ENCODE measurements at places on chromosomes 3 and 15. TPM values are rescaled to one million over a fixed set of nuclear protein-coding genes. Genes with fewer than 3 reads are reported as not detected.

Gene VILL
- not detected for total RNA-seq

- no peak for DNase-seq
Measured at GRCh38 chr15:43294091-43294706, 27.5 kb upstream of the TGM5 start.

DNA sequence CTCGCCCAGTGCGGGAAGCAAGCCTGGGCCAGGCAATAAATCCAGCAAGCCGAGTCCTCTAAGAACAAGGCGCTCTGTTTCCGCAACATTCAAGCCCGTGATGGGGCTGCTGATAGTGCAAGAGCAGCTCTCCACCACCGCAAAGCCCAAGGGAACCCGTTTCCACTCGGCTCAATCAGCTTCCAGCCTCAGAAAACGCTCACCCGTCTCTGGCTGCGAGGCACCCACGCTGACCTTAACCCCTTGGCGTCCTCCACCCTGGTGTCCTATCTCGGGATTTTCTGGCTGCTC is 17.8 kb downstream of the SPATA12 start:
- peak; percentile 60 for DNase-seq

GRCh38 chr3:48451270-48451669 is 4.7 kb downstream of the ATRIP start:
- no peak for DNase-seq

- DNase-seq: peak; percentile 98
Measured at GRCh38 chr3:196778755-196779154, 39.1 kb downstream of the PAK2 start.

DNA sequence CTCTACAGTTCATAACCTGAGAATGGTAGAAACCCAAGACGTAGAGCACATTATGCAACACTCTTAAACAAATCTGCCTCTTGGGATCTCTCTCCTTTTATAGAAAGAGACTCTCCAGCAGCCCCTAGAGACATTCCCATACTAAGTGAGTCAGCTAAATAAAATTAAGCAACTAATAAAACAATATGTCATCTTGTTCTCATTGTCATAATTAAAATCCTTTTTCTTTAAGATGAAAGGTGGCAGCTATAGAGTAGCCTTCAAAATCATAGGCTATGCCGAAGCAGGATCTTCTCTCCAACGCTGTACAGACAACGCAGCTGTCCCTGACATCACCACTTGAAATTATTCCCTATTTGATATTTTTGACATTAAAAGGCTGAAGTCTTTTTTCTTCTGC is 790.0 kb downstream of the FHIT start:
- DNase-seq: no peak

Gene TM4SF4
- not detected for total RNA-seq

DNA sequence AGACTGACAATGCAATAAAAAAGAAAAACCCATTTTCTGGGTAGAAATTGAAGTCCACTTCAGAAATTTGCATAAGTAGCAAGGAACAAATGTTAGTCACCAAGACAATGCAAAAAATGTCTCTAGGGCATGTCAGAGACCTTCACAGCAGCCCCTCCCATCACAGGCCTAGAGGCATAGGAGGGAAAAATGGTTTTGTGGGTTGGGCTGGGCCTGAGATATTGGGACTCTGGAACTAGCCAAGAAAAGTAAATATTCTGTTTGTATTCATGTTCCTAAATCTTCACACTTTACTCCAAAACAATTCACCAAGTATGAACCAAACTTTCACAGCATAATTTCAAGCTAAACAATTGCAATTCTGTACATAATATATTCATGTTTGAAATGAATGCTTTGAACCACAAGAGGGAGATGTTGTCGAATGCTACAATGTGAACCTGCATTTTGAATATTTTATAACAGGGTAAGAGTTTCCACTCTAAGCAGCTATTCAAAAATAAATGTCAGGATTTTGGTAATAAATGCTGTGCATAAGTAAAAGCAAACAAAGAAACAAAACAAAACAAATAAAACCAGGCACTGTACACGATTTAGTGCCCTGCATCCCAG is 429.2 kb downstream of the OTOL1 start:
- no peak for DNase-seq

Gene CFAP92
- not detected for total RNA-seq

DNA sequence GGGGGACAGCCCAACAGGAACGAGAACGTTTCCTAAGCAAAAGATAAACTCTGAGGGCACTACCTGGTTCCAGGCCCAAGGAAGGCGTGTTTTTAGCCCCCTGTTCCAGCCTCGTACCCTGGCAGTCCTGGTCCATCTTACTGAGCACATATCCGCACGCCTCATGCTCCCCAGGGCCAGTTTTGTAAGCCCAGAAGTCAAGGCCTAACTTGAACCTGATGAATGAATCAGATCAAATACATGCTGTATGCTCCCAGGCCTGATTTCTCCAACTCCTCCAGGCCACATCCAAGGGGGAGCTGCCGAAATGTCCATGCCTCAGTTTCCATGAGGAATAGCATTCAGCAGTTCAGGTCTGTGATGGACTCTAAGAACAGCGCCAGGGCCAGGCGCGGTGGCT is 14.3 kb upstream of the DOCK3 start:
- DNase-seq: no peak

DNA sequence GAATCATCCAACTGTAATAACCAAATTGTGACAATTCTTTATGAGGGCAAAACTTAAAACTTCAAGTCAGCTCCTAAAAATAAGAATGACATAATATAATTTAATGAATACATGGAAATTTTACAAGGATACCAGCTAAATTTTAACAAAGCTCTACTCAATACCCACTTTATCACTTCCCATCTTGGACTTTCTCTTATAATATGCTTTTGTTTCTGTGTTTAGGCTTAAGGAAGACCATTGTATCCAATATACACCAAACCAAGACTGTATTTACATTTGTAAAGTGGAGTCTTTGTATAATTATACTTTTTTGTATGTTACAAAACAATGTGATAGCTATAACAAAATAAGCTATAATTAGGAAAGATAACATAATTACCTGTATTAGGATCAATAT is 16.8 kb downstream of the ATP13A3 start:
- no peak for DNase-seq

Gene TEX55
- not detected for total RNA-seq

DNA sequence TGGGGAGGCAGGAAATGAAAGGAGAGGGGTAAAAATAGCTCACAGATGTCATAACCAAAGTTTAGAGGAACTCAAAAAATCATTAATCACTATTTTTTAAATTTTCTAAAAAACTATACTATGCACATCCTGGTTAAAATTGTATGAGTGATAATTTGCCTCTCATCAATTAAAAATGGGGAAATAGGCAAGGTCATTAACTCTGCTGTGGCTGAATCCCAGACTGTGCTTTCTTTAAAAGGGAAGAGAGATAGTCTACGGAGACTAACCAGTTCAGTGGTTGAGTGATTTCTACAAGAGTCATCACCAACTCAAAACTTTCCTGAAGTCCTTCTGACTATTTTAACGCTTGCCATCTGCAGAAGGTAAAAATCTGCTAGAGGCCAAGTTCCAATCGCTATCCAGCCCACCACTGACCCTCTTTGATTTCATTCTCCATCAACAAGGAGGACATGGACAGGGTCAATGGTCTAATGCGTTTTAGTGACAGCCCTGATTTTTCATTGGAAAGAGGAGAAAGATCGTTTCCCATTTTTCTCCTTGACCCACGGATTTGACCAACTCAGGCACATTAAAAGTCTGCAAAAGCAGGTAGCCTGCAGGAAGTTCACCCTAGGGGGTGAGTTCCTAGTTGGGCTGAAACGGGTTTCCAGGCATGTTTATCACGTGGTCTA is 850 bp downstream of the SUCLG2 start:
- no peak for DNase-seq

Gene SLC24A5
- not detected for total RNA-seq

GRCh38 chr15:99347574-99347973 is 96.3 kb downstream of the LRRC28 start:
- DNase-seq: no peak

Gene LEKR1
- total RNA-seq: 1.6 TPM

DNA sequence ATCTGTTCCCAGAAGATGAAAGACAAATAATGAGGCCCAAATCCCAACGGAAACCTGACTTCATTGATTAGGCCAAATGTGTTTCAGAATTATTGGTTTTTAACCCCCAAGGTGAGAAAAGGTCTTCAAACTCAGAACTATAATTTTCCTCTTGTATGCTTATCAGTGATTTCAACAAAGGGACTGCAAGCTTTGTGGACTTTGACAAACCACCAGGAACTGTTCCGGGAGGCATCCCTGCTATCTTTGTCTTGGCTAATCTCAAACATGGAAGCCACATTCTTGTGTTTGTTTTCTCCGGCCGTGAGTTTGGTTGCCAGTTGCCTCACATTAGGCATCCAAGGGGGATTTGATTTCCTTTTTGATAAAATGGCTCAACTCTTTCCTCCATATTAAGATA is 19.5 kb downstream of the ARHGEF3 start:
- DNase-seq: no peak

Gene C2CD4A
- 0.05 TPM for total RNA-seq

- DNase-seq: no peak
Measured at GRCh38 chr3:15229262-15229661, 23.2 kb downstream of the CAPN7 start.

- peak; percentile 10 for DNase-seq
Measured at GRCh38 chr3:47283591-47284364, 1.0 kb downstream of the KLHL18 start.

GRCh38 chr15:69782809-69783208 is 314.9 kb downstream of the TLE3 start:
- no peak for DNase-seq

- no peak for DNase-seq
Measured at GRCh38 chr3:171809611-171809860, 747 bp downstream of the PLD1 start.

- no peak for DNase-seq
Measured at GRCh38 chr3:182235504-182235903, 523.8 kb downstream of the SOX2 start.

- no peak for DNase-seq
Measured at GRCh38 chr3:128379367-128380160, 87.1 kb downstream of the DNAJB8 start.

DNA sequence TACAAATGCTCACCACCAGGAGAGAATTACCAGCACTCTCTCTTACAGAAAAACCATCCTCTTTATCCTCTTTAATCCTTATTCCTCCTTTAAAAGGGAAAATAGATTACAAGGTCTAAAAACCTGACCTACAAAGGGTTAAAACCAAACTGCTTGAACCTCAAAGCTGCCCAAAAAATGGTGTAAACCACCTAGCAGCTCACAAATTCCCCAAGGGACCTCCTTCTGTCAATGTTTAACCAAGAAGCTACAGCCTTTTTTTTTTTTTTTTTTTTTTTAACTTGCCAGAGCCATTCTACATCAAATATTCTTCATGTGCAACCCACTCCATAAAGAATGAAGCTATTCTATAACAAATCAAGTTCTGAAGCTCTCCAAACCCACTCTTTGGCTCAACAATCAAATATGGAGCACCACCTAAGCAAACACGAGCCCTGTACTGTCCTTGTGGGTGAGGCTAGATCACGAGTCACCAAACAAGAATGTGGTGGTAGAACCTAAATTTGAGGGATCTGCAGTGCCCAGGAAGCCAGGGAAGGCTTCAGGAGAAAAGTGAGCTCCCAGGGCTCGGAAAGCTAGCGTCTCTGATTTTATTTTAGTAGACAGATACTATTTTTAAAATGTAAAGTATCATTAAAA is 20.1 kb downstream of the OSBPL10 start:
- peak; percentile 80 for DNase-seq

- no peak for DNase-seq
Measured at GRCh38 chr3:143241481-143241951, 121.9 kb downstream of the CHST2 start.

DNA sequence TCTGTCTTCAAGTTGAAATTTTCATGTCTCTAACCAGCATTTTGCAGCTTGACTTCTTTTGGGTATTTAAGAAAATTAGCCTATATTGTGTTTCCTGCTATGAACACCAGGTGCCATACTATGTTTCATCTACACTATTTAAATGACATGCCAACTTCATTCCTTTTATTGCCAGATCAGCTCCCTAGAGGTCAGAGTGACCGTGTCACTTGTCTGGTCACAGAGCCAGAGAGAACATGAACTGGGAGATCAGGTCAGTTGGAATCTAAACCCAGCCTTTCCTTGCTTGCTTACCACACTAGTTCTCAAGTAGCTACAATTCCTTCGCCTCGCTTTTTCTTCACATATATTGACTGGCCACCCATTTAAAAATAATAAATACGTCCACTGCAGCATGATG is 87.6 kb downstream of the THBS1 start:
- no peak for DNase-seq

DNA sequence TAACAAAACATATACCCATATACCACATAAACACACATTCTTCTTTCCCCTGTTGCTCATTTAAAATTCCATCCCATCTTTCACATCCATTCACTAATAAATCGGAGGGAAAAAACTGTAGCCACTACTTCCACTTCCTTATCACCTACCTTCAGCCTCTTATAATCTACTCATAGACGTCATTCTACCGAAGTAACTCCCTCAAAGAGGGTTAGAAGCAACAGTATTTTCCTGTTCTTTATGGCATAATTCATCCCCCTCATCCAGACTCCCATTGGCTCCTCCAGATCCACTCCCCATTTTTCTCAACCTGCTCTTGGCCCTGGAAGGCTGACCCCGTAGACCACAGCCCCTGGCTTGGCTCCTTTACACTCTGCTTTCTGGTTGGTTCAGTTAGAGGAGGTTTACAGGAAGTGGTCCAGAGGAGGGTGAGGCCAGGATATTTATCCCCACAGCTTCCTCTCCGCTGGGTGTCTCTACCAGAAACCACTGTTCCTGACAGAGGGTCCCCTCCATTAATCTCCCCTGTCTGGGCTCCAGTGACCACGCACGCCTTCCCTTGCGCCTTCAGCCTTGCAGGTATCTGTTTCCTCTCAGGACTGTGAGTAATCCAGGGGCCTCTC is 46.3 kb downstream of the FMN1 start:
- DNase-seq: no peak

DNA sequence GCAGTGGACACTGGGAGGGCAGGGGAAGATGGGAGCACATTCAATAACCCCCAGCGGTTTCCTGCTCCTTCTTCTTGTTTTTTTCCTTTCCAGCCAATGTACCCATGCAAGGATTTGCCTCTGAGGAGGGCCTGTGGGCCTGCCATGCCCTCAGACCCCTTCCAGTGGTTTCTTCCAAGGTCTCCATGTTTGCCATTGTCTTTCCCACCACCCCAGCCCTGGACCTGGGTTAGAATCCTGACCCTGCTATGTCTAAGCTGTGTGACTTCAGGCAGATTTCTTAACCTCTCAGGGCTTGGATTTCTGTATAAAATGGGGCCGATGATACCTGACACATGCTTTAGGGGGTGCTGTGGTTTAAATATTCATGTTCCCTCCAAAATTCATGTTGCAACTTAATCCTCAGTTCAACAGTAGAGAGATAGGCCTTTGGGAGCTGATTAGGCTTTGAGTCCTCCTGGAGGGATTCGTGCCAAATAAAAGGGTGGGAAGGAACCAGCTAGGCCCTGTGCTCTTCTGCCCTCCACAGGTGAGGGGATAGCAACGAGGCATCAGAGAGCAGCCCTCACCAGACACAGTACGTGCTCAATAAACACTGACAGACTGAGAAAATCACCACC is 46.3 kb upstream of the FLNB start:
- DNase-seq: peak; percentile 50

Gene NDN
- total RNA-seq: not detected

Gene LYZL4
- not detected for total RNA-seq
